Progenitor cell of endocrine pancreas (in vitro differentiated cells): ENCODE measurements at places on chromosomes 11 and 22. TPM values are rescaled to one million over a fixed set of nuclear protein-coding genes. Genes with fewer than 3 reads are reported as not detected.
A peak's percentile ranks its signal among the peaks of the same experiment; 100 is the strongest.

The SEC14L6 gene
- 3.7 and 4.8 TPM in 2 replicates for total RNA-seq

The TPBGL gene
- 0.11 TPM in 1 of 2 replicates, not detected in the other for total RNA-seq

The RTN4RL2 gene
- 1.9 and 2.1 TPM in 2 replicates for total RNA-seq

DNA sequence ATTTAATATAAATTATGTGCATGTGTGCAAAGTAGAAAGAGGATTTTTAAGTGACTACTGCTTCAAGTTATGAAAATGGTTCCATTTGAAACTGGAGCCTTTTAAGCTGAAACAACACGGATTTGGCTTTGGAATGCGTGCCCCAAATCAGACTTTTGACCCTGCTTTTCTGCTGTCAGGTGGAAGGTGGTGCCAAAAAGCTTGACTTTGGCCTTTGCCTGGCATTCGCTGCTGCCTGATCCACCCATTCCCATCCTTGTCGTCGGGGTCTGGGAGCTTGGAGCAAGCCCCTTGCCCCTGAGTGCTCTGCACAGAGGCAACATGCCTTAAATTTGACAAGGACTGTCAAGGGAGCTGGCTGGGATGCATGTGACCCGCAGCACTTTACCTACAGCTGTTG is 335.3 kb upstream of the SYN3 start:
- no peak for DNase-seq

DNA sequence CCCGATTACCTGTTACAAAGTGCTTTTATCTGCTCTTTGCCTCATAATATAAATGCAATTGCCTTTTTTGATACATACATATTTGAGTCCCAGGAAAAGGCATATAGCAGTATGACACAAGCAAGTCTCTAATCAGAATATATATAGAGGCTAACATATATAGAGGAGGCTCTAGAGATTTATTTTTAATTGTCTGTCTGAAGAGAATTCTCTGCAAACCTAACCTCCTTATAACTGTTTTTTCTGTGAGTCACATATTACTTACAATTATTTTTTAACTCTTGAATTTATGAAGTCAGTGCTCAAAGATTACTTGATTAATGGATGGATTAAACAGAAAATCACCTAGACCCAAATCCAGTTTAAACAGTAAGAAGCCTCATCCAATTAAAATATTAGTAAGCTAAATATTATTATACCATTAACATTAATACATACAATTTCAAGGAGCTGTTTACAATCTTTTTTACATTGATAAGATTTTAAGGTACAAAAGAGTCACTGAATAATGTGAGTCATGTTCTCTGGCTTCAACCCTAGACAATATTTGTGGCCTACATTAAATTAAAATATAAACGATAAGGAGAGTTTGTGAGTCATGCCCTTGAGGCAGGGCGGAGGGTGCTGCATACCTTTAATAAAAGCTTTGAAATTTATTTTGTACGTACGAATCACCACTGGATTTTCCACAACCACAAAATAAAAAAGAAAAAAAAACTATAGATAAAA is 19.2 kb upstream of the MMP13 start:
- no peak for DNase-seq

GRCh38 chr22:22767876-22768602 is 119.6 kb upstream of the IGLL5 start:
- DNase-seq = no peak

DNA sequence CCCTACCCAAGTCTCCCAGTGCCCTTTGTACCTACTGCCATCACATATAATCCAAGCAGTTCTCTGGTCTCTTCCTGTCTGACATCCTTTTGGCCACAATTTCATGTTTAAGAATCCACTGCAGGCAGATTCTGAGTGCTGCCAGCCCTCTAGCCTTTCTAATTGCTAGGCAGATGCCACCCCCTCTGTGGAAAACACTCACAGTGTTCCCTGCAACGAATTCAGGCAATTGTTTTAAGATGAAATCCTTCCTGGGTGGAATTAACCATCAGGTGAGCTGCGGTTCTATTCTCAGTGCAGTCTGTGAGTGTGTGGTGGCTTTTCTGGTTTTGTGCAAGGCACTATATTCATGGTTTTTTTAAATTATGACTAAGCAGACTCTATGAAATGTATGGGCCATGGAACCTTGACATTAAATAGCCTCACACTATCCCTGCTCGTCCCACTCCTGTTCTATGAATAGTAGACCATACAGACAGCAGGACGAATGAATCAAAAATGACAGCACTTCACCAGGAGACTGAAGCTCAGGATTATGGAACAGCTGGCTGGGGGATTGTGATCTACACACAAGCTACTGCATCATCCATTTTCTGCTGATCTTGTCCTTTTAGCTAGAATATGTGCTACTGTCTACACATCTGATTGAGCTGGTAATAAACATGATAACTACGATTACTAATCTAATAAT is 29.8 kb upstream of the BMAL1 start:
- no peak for DNase-seq

DNA sequence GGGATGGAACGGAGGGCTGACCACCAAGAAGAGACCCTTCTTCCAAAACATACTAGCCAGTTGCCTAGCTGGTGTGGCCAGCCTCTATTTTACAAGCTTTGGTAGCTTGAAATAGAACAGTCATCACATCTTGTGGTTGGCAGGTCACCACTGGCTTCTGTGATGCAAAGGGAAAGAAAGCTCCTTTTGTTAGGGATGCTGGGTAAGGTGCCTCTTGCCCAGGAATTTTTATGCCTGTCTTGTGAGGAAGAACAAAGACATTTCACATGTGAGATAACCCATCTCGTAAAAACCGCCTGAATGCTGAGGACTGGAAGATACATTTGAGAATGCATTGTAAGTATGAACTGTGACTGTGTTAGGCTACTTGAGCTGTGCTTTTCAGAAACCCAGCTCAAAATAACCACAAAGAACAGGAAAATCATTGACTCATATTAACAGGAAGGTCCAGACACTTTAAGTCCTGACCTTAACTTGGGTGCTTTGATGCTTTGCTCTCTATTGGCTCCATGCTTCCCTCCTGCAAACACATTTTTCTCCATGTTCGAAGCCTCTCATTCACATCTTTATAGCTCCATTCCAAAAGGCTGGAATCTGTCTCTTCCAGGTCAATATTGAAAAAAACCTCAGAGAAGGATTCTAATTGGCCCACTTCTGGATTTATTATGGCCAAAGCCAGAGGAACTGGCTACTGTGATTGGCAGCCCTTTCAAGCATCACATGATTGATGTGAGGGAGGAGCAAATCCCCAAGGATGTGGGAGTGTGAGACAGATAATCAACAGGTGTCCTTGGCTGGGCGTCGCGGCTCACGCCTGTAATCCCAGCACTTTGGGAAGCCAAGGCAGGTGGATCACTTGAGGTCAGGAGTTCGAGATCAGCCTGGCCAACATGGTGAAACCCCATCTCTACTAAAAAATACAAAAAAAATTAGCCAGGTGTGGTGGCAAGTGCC is 53.9 kb downstream of the MICAL2 start:
- no peak for DNase-seq

GRCh38 chr22:23269441-23270211 is 89.3 kb downstream of the BCR start:
- no peak for DNase-seq

GRCh38 chr11:32288276-32288675 is 147.1 kb downstream of the WT1 start:
- no peak for DNase-seq

GRCh38 chr11:123301696-123302400 is 106.8 kb upstream of the CLMP start:
- DNase-seq = peak; percentile 77

GRCh38 chr11:66168289-66168688 is 98.2 kb downstream of the PACS1 start:
- DNase-seq = no peak

DNA sequence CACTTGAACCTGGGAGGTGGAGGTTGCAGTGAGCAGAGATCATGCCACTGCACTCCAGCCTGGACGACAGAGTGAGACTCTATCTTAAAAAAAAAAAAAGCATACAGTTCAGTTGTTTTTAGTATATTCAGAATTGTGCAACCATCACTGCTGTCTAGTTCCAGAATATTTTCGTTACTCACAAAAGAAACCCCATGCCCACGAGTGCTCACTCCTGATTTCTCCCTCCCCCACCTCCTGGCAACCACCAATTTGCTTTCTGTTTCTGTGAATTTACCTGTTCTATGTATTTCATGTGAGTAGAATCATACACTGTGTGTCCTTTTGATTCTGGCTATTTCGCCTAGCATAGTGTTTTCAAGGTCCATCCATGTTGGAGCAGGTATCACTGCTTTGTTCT is 24.8 kb downstream of the PTPRJ start:
- DNase-seq = no peak

- no peak for DNase-seq
Observed at GRCh38 chr11:43833657-43834073, 47.0 kb upstream of the ALKBH3 start.

DNA sequence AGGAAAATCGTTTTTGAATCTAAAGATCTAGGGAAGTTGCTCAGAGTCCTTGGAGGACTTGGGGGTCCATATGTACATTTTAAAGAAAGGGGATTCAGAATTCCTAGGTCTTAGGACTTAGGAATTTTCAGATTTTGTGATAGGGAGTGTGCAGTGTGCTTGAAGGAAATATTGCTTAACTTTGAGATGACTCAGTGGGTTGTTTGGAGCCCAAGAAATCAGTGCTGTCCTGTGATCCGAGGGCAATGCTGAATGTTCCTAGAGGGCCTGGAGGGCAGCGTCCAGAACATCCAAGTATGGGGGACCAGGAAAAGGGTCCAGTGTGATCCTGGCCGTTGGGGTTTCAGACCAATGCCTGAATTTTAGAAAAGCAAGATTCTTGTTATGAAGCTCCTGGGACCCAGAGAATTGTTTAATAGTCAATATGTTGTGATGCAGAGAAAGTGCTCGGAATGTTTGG is 3.1 kb upstream of the IGF2 start:
- no peak for DNase-seq

DNA sequence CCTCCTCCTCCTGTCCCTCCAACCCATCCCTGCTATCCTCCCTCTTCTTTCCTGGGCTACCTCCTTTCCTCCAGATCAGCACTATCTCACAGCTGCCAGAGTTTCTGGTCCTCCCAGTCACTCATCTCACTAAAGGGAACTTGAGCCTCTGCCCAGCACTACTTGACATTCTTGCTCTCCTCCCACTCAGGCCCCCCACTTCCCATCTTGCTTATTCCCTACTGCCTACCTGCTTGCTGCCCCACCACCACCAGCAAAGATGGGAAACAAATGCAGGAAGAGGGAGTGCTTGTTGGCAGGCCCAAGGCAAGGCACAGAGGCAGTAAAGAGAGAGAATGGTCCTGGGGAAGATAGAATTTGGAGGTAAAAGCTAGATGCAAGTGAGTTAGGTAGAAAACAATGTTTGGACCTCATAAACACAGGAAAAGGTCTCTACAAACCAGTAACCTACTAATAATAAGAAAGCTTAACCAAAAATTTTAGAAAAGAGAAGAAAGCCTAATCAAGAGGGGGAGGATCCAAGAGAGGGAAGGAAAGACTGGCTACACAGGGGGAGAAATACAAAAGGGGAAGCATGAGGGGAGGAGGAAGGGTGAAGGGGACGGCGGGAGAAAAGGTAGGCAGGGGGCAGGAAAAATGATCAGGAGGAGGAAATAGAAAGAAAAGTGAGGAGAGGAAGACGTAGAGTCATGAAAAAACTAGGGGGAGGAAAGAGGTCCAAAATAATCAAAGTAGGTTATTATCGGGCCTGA is 63.6 kb downstream of the PAK1 start:
- DNase-seq = no peak

- DNase-seq = no peak
Observed at GRCh38 chr11:20656901-20657300, 12.5 kb upstream of the NELL1 start.

- no peak for DNase-seq
Observed at GRCh38 chr11:110793556-110793955, 81.3 kb upstream of the ARHGAP20 start.

DNA sequence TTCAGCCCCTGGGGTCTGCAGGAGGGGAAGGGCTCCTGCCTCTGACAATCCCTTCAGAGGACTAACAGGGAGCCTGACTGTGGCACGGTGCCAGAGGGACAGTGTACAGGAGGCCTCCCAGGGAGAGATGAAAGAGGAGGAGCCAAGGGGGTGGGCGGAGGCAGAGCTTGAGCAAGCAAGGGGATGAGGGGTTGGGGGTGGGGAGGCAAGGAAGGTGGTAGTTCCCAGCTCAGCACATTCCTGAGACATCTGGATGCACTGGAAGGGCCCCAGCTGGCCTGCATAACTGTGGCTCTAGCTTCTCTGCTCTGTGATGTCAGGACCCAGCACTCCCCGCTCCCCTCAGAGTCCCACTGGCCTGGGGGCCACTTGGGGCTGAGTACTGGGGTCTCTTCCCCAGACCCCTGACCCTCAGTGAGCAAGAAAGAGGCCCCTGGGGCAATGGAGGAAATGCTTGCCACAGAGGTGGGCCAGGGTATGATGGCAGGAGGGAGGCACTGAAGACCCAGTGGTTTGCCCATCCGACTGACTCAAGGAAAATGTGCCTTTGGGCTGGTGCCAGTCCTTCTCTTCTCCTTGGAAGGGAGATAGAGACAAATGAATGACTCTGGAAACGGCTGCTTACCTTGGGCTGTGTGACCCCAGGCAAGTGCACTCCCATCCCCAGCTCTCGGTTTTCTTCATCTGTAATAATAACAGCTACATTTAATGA is 13.3 kb downstream of the CREB3L1 start:
- no peak for DNase-seq

GRCh38 chr11:64844330-64845128 is at the start of gene CDC42BPG:
CDC42BPG (minus strand) TSS chr11:64844653; CDS start chr11:64844569, 84 bp downstream.
- peak; percentile 75 for DNase-seq

DNA sequence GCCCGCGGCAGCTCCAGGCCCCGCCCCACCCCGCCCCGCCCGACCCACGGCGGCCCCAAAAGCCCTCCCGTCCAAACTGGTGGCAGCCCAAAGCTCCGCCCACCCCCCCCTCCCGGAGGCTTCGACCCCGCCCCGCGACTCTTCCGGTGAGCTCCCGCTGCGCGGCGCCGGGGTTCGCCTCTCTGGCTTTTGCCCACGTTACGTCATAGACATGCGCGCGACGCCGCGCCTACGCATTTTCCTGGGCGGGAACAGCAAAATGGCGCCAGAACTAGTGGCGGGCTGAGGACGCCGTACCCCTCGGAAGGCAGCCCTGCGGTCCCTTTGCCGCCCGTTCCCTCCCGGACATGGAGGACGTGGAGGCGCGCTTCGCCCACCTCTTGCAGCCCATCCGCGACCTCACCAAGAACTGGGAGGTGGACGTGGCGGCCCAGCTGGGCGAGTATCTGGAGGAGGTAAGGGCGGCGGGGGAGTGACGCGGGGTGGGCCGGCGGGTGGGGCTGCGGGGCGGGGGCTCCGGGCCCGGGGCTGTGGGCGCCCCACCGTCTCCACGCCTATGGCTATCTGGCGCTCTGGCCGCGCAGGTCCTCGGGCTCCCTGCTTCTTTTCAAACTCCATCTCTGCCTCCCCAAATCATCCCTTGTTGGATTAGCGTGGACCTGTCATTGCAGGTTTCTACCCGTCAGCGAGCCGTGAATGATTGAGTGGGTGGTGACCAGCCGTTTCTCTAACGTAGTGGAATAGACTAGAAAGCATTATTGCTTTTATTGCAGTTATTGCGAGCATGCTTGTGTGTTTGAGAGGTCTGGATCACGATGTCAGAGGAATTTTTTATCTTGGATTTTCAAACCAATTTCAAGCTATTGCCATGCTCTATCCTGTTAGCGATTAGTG is at the start of gene NCAPH2:
Gene NCAPH2, plus strand, starts transcription at position 234 of the 894 bp plus-strand sequence. Its CDS starts 114 bp downstream, at position 348.
- DNase-seq = no peak

DNA sequence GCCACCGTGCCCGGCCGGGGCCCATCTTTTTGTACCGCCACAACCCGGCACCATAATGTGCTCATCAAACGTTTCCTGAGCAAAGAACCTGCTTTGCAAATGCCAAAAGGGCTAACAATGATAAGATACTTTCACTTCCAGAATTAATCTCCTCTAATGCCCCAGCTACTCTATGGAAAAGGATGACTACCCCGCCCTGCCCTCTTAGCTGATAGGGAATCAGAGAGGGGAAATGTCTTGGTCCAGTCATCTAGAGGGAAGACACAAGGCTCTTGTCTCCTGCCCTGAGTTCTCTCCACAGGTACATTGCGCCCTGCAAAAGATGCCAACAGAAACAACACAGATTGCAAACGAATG is 586 bp downstream of the TTLL1 start:
- DNase-seq = no peak
